GM12891 (cell line): ENCODE measurements at places on chromosomes 16 and 17.

GRCh38 chr16:11392041-11392581, 46.9 kb downstream of the RMI2 start:
- peak; percentile 16 for DNase-seq

DNA sequence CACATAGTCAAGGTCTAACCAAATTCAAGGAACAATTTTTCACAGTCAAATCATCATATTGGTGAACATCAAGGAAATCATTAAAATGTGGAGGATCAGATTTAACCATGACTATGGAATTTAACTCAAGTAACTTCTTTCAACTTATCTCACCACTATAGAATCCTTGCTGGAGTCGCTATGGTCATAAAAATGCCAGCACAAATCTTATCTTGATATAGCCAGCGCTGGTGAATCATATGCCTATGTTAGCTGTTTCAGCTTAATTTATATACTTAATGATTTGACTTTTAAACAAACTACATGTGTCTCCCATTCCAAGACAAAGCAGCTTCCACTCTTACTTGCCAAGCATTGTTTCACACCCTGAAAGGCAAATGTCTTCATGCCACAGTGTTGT, 416.4 kb downstream of the CDH11 start:
- DNase-seq, result no peak

DNA sequence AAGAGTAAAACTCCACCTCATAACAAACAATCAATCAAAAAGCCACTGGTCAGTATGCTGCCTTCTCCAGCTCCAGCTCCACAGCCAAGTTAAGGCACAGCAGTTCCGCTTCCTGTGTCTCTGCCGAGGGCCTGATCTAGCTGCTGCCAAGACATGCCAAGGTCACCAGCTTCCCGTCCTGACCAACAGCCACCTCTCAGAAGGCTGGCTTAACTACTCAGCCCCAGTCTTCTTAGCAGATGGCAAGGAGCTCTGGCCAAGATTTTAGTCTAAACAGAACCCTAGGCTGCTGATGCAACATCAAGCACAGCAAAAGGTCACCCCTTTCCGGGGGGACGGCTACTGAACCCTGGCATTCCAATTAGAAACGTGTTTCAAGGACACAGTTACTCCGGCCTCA, 17.7 kb upstream of the MNT start:
- DNase-seq, result no peak

- DNase-seq, result no peak
These were observed 160.6 kb downstream of the CCT6B start for GRCh38 chr17:34800661-34801060.

DNA sequence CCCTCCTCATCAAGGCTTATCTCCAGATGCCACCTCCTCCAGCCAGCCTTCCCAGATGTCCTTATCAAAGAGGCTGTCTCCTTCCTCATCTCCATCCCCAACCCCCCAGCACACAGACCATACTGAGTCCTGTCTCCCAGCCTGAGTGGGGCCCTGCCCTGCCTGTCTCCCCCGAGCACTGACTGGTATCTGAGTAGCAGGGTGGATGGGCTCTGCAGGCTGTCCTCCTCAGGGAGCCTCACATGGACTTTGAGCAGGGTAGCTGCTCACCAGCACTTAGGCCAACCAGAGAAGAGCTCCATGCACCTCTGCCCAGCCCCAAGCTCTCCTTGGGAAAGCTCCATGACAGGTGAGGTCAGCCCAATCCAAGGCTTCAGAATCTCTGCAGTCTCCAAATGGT, 20.0 kb upstream of the ITGA3 start:
- no peak for DNase-seq
